ENCODE measurements at places on chromosomes 1 and 21.
A peak's percentile ranks its signal among the peaks of the same experiment; 100 is the strongest.

GRCh38 chr1:235054936-235055335, 73.7 kb downstream of the TOMM20 start:
- DNase-seq = no peak

DNA sequence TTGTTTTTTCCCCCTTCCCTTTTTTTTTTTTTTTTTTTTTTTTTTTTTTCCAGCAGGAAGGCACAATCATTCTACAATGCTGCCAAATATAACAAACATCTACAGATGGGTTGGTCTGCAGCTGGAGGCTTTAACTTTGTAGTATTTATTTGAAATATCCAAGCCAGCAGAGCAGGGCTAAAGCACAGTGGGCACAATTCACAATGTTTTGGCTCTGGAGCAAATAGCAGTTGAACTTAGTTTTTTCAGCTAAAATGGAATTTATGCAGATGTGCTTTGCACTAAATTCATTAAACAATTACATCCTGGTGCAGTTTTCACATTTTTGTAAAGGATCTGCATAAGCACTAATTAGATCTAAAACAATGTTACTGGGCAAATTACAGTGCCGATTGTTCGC, 39.8 kb upstream of the ZBTB18 start:
- peak; percentile 21 for DNase-seq

GRCh38 chr21:34593423-34593822, 21.5 kb downstream of the RCAN1 start:
- DNase-seq = no peak

- peak; percentile 16 for DNase-seq
These were observed 9.9 kb downstream of the CLCA1 start for GRCh38 chr1:86478416-86479156.

DNA sequence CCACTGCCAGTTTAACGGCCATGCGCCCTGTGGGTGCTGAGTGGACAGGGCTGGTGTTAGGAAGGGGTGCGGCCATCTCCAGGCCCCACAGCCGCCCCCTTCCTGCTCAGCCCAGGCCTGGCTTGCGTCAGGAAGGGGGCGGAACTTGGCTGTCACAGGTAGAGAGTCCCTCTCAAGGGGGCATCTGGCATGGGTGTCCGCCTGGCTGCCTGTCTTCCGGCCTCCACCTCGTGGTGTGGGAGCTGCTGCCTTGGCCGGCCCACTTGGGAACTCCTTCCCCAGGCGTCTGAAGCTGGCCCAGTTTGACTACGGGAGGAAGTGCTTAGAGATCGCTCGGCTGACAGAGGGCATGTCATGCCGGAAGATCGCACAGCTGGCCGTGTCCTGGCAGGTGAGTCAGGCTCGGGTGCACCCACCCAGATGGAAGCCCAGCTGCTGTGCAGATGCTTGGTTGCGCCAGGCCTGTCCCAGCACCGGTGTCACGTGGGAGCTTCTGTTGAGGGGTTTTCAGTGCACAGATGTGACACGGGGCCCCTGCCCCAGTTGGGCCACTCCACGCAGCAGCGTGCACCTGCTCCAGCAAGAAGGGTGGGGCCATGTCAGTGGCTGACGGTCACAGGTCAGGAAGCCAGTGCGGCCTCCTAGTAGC, 9.1 kb upstream of the ATAD3B start:
- peak; percentile 47 for DNase-seq

- DNase-seq = no peak
These were observed 52.7 kb upstream of the KIAA0040 start for GRCh38 chr1:175245324-175245723.

DNA sequence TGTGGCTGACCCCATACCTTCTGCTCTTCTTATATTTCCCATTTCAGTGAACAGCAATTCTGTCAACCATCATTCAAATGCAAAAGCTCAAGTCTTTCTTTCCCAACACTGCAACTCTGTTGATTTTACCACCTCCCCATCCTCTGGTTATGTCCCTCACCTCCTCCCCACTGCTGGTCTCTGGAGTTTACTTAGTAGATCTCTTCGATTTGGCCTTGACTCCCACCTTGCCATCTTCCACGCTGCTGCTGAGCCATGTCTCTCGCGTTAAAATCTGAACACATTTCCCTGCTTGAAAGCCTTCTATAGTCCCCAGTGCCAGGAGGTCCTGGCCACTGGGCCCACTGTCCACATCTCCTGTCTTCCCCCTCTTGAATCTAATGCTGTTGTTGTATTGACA, 125.5 kb downstream of the RUNX1 start:
- DNase-seq = no peak

DNA sequence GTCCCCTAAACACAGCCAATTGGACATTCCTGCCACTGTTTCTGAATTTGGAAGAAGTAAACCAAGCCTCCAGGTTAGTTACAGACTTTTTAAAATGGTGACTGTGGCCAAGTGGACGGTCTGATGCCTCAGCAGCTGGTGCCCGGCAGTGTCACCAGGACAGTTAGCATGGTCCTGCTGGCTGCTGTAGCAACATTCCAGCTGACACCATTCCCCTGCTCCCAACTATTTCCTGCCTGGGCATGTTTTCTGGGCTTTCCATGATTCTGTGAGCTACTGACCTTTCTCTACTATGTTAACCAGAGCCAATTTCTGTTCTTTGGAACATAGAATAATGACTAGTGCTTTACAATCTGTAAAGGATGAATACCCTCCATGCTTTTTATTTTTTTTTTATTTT, 95.0 kb downstream of the TLR5 start:
- no peak for DNase-seq

GRCh38 chr21:45930792-45931191, 50.8 kb upstream of the COL6A1 start:
- no peak for DNase-seq

DNA sequence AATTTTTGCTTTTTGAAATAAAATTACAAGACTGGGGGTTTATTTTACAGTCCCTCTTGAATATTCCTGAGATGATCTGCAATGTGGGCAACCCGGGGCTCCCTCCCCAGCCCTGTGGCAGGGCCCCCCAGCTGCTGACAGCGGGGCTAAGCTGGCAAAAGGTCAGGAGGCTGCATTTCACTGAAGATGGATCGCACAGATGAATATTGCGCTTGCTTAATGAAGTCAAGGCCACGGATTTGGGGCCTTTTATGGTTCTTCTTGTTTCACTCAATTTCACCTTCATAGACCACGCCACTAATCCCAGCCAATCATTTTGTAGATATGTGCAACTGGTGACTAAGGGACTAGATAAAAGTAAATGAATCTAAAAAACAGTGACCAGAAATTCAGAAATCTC, 50.8 kb upstream of the SLC22A15 start:
- DNase-seq = no peak

DNA sequence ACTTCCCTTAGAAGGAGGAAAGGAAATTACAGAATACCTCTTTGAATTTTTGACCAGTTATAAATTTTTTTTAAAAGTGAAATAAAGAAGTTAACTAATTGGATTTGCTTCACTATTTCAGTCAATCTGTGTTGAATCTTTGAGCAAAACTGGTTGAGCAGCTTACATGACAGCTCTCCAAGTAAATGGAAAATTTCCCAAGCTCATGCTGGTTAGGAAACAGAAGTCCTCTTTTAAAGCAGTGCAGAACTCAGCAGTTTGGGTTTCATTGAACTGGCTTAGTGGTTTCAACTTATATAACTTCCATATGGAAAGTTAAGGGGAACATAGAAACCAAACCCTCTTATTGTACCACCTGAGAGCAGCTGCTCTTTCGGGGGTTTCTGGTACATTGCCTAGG, 250.5 kb downstream of the PDE4B start:
- no peak for DNase-seq

- no peak for DNase-seq
These were observed 161.1 kb downstream of the PIGK start for GRCh38 chr1:77057994-77058585.

DNA sequence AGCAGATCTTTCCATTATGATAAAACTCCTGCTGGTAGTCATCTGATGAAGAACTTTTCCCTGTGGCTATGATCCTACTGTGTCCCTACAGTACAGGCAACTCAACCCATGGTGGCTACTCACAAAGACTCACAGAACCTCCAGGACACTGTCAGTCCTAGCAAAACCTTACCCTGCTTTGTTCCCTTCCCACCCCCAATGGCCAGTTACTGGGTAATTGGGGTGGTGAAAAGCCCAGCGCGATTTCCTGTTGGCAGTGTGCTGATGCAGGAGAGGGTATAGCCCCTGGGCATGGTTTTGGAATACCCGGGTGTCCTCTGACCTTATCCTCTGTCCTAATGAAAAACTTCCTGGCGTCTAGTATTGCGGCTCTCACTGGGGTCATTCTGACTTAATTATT, 533 bp upstream of the RGL1 start:
- DNase-seq = no peak

- DNase-seq = no peak
These were observed 186.1 kb downstream of the FGGY start for GRCh38 chr1:59482986-59483385.

- DNase-seq = no peak
These were observed 161.2 kb downstream of the NPHP4 start for GRCh38 chr1:5830771-5831599.

DNA sequence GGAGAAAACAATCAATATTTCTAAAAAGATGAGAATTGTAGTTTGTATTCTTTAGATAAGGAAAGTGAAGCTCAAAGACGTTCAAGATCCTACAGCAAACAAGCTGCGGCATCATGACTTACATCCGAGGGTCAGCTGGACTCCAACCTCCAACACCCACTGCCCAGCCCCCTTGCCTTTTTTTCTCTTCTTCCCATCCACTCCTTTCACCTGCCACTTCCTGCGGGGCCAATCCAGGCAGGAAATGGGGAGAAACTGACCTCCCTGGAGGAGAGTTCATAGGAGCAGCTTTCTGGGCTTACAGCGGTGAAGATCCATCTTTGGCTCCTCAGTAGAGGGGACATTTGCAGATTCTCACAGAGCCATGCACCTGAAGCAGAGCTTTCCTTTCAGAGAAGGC, 361.5 kb downstream of the PTPRU start:
- DNase-seq = no peak

DNA sequence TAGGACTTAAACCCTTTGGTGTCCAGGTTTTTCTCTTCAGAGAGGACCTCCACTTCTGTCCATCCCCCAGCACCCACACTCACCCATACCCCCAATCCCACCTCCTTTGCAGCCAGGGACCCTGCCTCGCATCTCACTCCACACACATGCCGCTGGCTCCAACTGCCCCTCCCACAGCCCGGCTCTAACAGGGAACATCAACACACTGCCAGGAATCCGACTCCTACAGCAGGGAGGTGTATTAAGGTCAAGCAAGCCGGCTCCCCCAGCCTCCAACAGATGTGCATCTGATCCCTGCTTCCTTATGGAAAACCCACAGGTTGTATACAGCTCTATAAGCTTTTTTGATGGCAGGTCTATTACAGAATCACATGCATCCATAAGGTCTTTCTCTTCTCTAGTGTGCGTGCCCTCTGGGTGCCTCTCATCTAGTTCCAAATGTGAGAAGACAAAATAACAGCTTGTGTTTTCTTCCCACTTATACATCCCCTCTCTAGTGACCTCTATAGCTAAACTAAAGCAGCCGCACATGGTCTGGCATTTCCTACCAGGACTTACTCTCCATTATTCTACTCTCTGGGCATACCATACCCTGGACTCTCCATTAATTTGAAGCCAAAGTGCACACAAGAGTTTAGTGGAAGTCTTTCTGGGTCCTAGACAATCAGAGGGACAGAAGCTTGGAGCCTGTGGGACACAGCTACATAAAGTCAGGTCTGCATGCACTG, 16.3 kb downstream of the PIK3C2B start:
- no peak for DNase-seq

DNA sequence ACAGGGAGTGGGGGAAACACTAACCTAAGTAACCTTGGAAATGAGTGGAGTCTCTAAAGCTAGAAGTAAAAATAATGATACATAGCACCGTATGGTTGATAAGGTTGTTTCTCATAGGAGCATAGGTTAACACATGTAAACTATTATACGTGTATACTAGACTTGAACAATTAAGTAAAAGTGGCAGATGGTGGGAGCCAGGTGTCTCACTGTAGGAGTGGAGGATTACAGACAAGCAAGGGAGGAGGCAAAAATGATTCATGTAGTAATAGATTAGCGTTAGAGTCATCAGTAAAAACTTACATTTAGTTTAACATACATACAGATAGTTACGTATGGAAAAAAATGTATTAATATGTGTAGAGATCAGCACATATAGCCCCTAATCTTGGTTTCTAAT, 138.4 kb upstream of the DSCAM start:
- no peak for DNase-seq

DNA sequence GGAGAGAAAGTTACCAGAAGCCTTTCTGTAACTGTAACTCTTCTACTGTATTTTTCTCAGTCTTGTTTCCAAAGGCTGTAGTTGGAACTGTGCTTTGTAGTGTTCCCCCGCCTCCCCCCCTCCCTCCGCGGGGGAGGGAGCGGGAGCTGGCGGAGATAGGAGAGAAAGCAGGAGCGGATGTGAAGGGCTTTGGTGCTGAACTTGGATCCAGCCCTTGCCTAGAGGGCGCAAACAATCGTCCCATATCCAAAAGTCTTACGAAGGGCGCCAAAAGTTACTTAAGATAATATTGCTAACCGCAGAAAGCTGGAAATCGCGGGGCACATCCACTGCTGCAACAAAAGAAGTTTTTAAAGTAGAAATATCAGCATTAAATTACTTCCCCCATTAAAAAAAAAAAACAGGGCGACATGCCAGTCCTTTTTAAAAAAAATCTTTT, 2.4 kb upstream of the NFIA start:
- DNase-seq = peak; percentile 95

DNA sequence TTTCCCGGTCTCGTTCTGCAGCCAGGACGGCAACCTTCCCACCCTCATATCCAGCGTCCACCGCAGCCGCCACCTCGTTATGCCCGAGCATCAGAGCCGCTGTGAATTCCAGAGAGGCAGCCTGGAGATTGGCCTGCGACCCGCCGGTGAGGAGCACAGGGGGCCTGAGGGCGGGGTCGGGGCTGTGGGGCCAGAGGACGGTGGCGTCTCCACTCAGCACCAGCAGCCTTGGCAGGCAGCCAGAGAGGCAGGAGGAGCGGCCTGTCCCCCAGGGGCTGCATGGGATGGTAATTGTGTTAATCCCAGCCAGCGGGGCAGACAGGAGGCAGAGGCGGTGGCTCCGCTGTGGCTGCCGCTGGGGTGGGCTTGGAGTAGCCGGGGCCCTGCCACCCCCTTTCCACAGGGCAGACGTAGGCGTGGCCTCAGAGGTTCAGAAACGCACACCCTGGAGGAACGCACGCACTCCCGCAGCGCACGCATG, 12.1 kb downstream of the SAMD11 start:
- DNase-seq = no peak

DNA sequence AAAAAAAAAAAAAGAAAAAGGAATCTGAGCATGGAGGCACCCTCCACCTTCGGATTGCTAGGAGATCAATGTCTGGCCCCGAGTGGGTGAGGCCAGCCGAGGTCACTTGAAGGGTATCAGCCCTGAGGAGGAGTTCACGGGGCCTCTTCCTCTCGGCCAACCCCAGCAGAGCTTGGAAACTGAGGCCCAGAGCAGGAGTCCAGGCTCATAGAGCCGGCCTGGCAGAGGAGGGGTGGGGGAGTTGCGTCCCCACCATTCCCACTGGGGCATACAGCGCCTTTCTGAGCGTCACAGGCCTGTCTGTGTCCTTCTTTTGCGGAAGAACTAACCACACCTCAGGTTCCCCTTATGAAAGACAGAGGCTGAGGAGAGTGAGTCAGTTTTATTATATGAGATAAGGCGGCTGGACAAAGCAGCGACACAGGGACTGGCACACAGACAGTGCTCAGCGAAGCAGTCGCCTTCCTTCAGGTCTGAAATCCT, 17.1 kb upstream of the EPHA2 start:
- DNase-seq = peak; percentile 72
